ENCODE measurements at places on chromosomes 5 and 9. TPM values are rescaled to one million over a fixed set of nuclear protein-coding genes. Genes with fewer than 3 reads are reported as not detected.

- no peak for DNase-seq
These were observed 4.0 kb upstream of the CCL28 start for GRCh38 chr5:43415935-43416802.

Gene SLC25A2
- polyA plus RNA-seq: not detected

DNA sequence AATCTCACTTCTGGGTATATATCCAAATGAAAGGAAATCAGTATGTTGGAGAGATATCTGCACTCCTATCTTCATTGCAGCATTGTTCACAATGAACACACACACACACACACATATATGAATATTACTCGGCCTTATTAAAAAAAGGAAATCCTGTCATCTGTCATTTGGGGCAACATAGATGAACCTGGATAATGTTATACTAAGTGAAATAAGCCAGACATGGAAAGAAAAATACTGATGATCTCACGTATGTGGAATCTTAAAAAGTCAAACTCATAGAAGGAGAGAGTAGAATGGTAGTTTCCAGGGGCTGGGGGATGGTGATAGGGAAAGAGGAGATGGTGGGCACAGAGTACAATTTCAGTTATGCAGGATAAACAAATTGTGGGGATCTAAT lies 100.3 kb downstream of the EMB start:
- DNase-seq: no peak

DNA sequence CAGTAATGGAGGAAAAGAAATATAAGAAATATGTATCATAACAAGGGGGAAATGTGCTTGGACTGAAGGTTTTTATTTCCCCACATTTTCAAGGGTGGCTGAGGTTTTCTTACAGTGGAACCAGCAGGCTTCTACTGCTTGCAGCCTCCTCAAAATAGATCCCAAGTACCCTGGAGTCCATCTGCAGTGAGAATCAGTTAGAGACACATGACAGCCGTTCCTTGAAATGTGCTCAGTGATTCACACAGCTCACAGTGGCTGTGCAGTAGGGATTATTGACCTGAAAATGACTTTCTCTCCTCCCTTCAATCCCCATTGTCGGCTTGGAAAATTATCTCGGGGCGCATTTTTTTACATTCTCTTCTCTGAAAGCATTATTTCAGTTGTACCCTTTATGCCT lies 832.0 kb downstream of the TLR4 start:
- no peak for DNase-seq

- no peak for DNase-seq
These were observed 213.5 kb downstream of the PBX3 start for GRCh38 chr9:125960626-125961025.

DNA sequence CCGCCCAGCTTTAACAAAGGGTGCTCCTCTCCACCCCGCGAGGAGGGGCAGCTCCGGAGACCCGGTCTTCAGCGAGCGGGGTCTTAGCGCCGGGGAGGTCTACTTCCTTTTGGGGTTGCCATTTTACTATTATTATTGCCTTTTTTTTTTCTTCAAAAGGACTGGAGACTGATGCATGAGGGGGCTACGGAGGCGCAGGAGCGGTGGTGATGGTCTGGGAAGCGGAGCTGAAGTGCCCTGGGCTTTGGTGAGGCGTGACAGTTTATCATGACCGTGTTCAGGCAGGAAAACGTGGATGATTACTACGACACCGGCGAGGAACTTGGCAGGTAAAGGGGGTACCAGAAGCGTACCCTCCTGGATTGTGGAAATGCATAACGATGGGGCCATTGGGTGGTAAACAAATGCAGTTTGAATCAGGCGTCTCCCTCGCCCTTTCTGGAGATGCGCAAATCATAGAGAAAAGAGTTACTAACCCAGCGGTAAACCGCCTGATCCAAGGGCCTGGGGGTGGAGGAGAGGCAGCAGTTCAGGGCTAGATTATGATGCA lies 1.2 kb downstream of the DAPK1 start:
- DNase-seq: no peak

- DNase-seq: no peak
These were observed 10.9 kb downstream of the SEC16A start for GRCh38 chr9:136471802-136472487.

GRCh38 chr9:97558701-97559101 lies 57.2 kb downstream of the TMOD1 start:
- DNase-seq: no peak

- no peak for DNase-seq
These were observed 261.7 kb upstream of the PAPPA start for GRCh38 chr9:115891929-115892328.

DNA sequence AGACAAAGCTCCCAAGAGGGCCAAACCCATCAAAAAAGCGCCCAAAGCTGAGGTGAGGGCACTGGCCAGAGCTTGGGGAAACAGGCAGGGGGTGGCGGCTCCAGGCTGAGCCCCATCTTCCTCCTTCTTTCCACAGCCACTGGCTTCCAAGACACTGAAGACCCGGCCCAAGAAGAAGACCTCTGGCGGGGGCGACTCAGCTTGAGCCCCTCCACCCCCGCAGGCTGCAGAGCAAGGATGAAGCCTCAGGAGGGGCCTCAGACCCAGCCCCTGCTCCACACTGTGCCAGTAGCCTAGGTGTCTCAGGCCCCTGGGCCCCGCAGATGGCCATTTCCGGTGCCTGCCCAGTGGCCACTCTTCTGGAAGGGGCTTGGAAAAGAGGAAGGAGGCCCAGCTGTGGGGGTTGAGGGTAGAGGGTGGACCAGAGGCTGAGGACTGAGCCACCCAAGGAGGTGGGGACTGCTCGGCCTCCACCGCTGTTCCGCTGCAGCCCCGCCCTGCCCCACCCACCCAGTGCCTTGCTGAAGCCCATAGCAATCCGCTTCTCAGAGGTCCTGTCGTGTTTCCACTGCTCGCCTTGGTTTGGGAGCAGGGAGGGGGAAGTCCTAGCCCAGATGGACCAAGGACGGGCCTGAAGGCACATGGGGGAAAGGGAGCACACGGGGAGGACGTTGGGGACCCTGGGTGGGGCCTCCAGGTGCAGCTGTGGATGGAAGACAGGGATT lies 6.9 kb downstream of the REEP2 start:
- DNase-seq: no peak

DNA sequence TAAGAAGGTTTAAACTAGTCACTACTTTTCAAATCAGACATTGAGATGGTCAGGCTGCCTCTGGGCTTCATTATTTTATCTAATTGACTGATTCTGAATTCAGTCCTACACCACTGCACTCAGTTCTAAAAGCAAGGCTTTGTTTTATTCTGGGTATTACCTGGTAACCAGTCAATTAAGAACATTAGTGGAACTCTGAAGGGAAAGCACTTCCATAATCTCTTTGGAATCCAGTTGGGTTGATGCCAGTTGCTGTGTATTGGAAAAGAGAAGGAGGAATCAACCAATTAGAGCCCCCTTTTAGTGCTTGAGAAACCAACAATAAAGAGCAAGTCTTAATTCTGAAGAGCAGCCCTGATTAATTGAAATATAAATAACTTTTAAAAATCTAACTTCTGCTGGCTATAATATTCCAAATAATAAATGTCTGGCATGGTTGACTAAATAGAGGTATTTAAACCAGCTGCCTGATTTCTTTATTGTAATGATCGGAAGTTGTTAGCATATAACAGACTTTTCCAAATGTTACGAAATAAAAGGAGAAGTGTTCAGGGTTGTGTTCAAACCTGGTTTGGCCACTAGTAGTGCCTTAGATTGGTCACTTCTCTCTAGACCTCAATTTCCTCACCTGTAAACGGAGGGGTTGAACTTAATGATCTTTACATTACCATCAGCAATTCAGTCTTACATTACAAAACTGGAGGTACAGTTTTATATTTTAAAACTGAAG lies 32.0 kb downstream of the CPEB4 start:
- no peak for DNase-seq

Gene GAPT
- 4.9 TPM for polyA plus RNA-seq

Gene ZDHHC21
- 3.3 TPM for polyA plus RNA-seq

Gene GMCL2
- not detected for polyA plus RNA-seq

Gene TAF1L
- polyA plus RNA-seq: not detected

DNA sequence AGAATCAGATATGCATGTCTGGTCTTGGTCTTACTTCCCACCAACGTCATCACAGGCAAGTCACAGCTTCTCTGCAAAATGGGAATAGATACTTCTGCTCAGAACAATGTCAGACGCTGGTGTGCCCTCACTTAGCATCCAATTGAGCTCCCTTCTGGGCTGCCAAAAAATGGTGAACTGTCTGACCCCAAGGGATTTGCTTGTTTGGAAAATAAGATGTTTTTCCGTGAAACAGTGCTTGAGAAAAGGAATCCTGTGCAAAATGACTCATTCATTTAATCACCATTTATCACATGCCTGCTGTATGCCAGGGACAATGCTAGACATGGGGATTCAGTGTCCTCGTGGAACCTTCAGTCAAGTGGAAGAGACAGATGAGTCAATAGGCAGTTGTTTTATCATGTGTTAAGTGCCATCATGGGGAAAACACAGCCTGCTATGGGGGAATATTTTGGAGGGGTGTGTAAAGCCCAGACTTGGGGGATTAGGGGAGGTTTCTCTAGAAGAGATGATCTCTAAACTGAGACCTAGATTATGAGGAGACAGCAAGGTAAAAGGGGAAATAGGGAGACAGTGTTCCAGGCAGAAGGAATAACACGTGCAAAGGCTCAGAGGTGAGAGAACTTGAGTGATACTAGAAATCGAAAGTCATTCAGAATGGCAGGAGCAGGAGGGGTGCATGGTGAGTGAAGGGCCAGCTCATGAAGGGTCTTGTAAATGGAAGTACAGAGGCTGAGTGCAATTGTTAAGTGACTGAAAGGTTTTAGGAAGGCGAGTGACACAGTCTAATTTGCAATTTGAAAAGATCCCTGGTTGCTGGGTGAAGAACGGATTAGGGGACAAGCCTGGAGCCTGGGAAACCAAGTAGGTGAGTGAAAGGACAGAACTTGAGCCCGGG lies 3.9 kb downstream of the NIPAL4 start:
- DNase-seq: no peak

Gene SLC1A3
- 11.5 TPM for polyA plus RNA-seq

Gene DBH
- polyA plus RNA-seq: 0.15 TPM

GRCh38 chr9:110835859-110836271 lies 167.3 kb downstream of the MUSK start:
- DNase-seq: no peak

Gene C9orf50
- 0.13 TPM for polyA plus RNA-seq

- no peak for DNase-seq
These were observed 38.9 kb upstream of the FOXB2 start for GRCh38 chr9:76980566-76980965.

- DNase-seq: no peak
These were observed 379 bp upstream of the TICAM2 start for GRCh38 chr5:115602591-115603125.

DNA sequence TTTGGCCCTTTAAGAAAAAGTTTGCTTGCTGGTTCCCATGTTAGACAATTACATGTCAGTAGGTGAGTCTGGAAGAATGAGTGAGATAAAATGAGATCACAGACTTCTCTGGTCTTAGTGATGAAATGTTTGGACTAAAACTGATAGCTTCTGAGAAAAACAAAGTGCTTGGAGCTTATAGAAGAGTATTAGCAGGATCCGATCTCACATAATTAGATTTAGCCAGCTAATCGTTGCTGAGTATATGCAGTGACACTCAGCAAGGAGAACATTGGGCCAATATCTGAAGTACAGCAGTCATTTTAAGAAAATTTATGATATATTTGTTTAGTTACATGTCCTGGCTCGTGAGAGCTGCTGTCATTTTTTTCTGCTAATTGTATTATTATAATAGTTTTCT lies 135.8 kb downstream of the SNCAIP start:
- no peak for DNase-seq

DNA sequence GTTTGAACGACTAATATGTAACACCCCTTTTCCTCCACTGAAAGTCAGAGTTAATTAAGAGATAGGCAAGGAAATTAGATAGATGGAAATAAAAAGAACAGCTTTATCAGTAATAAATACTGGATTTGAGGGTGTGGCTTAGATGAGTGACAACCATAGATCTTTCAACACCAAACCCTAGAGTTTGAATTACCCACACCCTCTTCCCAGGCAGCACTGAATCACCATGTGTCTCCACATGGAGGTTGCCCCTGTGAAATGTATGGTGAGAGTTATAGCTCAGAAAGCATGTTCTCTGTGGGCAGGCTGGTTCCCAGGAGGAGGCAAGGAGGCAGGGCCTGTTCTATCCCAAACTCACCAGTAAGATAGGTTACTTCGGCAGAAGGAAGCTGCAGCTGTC lies 69.7 kb downstream of the TMEM174 start:
- no peak for DNase-seq

GRCh38 chr9:135701067-135701958 lies 672 bp upstream of the KCNT1 start:
- no peak for DNase-seq

DNA sequence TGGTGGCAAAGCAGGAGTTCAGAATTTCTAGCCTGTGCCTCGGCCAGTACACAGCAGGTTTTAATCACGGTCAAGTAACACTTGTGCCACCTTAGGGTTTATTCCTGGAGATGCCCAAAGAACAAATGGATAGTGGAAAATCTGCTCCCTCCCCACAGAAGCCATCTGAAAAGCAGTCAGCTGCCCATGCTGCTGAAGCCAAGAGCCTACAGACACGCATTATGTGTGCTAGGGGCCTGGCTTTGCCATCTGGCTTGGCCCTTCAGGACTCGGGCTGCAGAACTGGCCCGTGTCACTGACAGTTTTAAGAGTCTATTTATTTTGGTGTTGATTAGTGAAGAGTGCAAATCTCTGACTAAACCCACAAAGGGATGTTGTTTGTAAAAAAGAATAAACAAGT lies 11.1 kb downstream of the ARSB start:
- no peak for DNase-seq

Gene ABO
- 11.0 TPM for polyA plus RNA-seq

GRCh38 chr5:180360078-180360957 lies 7.2 kb upstream of the GFPT2 start:
- no peak for DNase-seq

DNA sequence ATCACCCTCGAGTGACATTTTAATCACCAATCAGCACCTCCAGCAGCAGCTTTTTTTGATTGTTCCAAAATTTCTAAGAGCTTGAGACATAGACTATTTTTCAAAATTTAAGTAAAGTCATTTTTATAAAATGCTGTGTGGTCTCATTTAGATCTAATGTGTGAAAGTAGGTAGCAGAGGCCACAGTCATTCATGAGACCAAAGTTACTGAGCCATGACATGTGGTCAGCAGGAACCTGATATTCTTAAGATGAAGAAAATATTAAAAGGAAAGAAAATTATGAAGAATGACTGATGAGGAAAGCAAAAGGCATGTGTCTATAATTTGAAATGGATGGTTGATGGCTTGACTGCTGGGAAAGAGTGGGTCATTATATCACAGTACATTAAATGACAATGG lies 7.2 kb downstream of the FREM1 start:
- DNase-seq: no peak

Gene PCDHGB2
- 0.10 TPM for polyA plus RNA-seq

Gene ELOVL7
- 1.7 TPM for polyA plus RNA-seq

Gene PIP5K1B
- polyA plus RNA-seq: 27.2 TPM

- no peak for DNase-seq
These were observed 45.7 kb upstream of the KCNN2 start for GRCh38 chr5:114316167-114316566.

Gene PRKACG
- polyA plus RNA-seq: not detected

Gene SIGMAR1
- 25.5 TPM for polyA plus RNA-seq

- no peak for DNase-seq
These were observed 36.2 kb downstream of the PLAC8L1 start for GRCh38 chr5:146068977-146069779.

- no peak for DNase-seq
These were observed 168.8 kb upstream of the SLC27A6 start for GRCh38 chr5:128796506-128796905.

GRCh38 chr5:175202463-175203068 lies 241.4 kb downstream of the DRD1 start:
- DNase-seq: no peak

GRCh38 chr5:123651234-123651633 lies 139.3 kb downstream of the CSNK1G3 start:
- no peak for DNase-seq

Gene PAEP
- not detected for polyA plus RNA-seq
